Gastrocnemius medialis (tissue), 4 donors: ENCODE measurements at places on chromosomes 1 and 21. TPM values are rescaled to one million over a fixed set of nuclear protein-coding genes. Genes with fewer than 3 reads are reported as not detected.
A peak's percentile ranks its signal among the peaks of the same experiment; 100 is the strongest.

RGS5 gene
- 71.2 TPM for total RNA-seq

GRCh38 chr21:18529254-18529653 is 125.7 kb upstream of the TMPRSS15 start:
- no peak overlapping the region for H3K27ac ChIP-seq
- H3K4me3 ChIP-seq: no peak overlapping the region
- DNase-seq: no peak

BARHL2 gene
- not detected for total RNA-seq

DNA sequence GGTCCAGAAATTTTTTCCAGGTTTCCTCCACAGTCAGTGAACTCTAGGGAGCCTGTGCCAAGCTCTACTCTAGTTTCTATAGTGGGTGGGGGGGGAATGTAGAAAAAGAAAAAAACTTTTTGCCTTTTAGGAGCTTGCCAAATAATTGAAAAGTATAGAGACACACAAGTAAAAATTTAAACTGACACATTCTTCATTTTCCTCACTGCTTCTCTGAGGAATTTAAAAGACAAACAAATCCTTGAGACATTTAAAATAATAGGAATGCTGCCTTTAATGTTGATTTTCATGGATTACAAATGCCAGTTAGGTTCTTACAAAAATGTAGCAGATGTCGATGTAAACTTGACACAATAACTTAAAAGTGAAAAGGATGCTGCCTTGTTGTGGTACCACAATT is 241.9 kb downstream of the DNM3 start:
- no peak for DNase-seq
- H3K27ac ChIP-seq: no peak overlapping the region
- H3K36me3 ChIP-seq: no peaks in the 10 kb centered on the region
- H3K4me3 ChIP-seq: no peak overlapping the region
- no peaks in the 10 kb centered on the region for H3K27me3 ChIP-seq

GFI1 gene
- total RNA-seq: not detected

CASQ1 gene
- total RNA-seq: 387 TPM

DNA sequence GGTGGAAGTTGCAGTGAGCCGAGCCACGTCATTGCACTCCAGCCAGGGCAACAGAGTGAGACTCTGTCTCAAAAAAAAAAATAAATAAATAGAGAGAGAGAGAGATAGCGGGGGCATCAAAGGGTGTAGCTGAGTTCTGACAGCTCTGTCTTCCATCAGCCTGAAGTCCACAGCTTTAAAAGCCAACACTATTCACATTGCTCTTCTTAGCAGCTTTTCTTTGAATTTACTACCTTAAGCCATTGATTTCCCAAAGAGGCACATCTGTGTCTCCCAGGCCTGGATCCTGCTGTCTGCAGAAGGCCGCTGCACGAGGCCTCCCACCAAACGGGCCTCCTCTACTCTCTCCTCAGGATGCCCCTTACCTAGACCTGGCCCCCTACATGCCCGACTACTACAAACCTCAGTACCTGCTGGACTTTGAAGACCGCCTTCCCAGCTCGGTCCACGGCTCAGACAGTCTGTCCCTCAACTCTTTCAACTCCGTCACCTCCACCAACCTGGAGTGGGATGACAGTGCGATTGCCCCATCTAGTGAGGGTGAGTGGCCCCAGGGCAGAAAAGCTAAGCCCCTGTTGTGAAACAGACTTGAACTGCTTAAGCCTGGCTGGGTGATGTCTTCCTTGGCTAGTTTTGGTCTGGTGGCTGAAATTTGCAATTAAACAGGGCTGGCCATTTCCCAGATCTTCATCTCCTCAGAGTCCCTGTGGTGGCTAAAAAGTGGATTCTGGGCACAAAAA is 16.5 kb upstream of the SLC25A34 start:
- H3K27me3 ChIP-seq: no peaks in the 10 kb centered on the region
- peaks cover 66% of the 10 kb centered on the region for H3K4me1 ChIP-seq
- peaks cover 39% of the 10 kb centered on the region for H3K36me3 ChIP-seq
- H3K4me3 ChIP-seq: no peak overlapping the region
- no peak for DNase-seq

DNA sequence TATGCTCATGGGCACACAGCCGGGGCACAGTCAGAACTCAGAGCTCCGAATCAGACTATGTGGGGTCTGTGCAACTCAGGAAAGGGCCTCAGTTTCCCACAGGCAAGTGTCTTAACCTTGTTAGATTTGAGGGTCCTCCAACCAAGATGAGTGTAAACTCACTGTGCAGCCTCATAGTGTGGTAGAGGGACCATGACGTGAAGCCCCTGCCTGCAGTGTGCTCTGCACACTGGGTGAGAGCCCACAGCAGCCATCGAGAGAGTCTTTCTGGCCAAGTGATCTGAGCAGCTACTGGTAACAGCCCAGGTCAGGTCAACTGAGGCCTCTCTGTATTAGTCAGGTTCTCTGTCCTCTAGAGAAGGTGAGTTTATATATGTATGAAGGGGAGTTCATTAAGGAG is 592 bp upstream of the LYPD8 start:
- H3K36me3 ChIP-seq: no peaks in the 10 kb centered on the region
- H3K4me1 ChIP-seq: no peaks in the 10 kb centered on the region
- no peak overlapping the region for H3K27ac ChIP-seq
- H3K4me3 ChIP-seq: no peak overlapping the region
- DNase-seq: no peak

DNA sequence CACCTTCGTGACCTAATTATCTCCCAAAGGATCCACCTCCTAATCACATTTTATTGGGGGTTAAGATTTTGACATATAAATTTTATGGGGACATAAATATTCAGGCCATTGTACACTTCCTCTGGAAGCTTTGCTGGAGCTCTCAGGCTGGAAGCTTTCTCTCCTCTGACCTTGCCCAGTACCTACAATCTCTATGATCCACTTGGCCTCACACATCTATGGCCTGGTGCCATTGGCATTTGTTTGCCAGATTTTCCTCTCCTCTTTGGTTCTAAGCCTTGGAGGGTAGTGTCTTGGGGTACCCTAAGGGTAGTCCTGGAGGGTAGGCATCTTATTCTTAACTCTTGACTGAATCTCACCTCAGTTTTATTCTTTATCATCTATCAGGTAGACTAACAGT is 79.0 kb downstream of the HLX start:
- H3K4me1 ChIP-seq: no peaks in the 10 kb centered on the region
- H3K4me3 ChIP-seq: no peak overlapping the region
- no peaks in the 10 kb centered on the region for H3K27me3 ChIP-seq
- DNase-seq: no peak
- no peaks in the 10 kb centered on the region for H3K36me3 ChIP-seq

DNA sequence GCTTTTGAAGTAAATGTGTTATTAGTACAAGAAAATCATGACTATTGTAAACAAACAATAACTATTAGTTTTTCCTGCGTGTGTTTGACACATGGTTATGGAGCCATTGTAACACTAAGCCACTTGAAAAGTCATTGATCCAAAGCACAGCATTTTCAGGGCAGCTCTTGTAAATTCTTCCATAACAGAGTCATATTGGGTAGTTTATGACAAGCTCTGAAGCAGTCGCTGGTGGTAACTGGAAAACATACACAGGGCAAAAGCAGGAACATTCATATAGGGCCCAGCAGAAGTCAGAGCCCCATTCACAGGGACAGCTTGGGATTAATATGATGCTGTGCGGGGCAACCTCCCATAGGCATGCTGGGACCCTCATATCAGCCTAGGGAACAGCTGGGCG is 483.2 kb upstream of the PTBP2 start:
- H3K4me1 ChIP-seq: no peaks in the 10 kb centered on the region
- DNase-seq: no peak
- no peak overlapping the region for H3K27ac ChIP-seq
- H3K36me3 ChIP-seq: no peaks in the 10 kb centered on the region
- no peak overlapping the region for H3K4me3 ChIP-seq
- H3K27me3 ChIP-seq: no peaks in the 10 kb centered on the region

DNA sequence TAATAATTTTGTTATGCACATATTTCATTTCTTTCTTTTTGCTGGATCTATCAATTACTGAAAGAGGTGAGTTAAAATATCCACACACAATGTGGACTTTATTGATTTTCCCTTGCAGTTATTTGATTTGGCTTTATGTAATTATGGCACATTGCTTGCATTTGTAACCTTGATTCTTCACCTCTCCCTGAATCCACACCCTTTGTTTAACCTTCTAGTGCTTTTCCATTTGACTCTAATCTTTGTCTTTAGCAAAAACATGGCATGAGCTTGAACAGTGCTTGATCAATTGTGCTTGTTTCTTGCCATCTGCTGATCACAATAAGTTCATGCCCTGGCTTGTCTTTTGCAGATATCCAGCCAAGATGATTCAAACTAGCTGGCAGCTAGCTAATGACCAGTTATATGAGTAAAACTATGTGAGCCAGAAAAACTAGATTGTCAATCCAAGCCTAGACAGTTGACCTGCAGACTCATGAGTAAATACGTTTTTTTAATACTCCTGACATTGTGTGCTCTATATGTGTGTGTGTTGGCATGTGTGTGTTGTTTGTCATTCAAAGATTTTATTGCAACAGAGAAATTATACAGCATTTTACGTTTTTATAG is 899.2 kb downstream of the NCAM2 start:
- no peak overlapping the region for H3K27ac ChIP-seq
- no peaks in the 10 kb centered on the region for H3K36me3 ChIP-seq
- no peaks in the 10 kb centered on the region for H3K4me1 ChIP-seq
- no peak overlapping the region for H3K4me3 ChIP-seq

- no peak for DNase-seq
- no peak overlapping the region for H3K4me3 ChIP-seq
- no peaks in the 10 kb centered on the region for H3K27me3 ChIP-seq
- no peaks in the 10 kb centered on the region for H3K4me1 ChIP-seq
Measured at GRCh38 chr1:233390842-233391737, 63.6 kb downstream of the MAP3K21 start.

GRCh38 chr1:175152006-175152652 is 40.4 kb downstream of the KIAA0040 start:
- H3K4me3 ChIP-seq: no peak overlapping the region
- H3K27ac ChIP-seq: no peak overlapping the region
- no peaks in the 10 kb centered on the region for H3K27me3 ChIP-seq
- DNase-seq: peak; percentile 17

DNA sequence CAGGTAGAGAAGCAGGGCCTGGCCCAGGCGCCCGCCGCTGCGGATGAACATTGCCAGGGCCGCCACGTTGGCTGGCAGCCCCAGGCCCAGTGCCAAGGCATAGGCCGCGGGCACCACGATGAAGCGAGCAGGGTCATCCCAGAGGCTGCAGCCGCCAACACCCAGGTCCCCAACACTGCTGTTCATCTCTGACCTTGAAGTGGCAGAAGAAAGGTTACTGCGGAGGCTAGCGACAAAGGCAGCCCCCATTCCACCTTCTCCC is 8.0 kb downstream of the TMEM35B start:
- no peak for DNase-seq
- no peaks in the 10 kb centered on the region for H3K4me1 ChIP-seq
- H3K36me3 ChIP-seq: no peaks in the 10 kb centered on the region
- H3K4me3 ChIP-seq: no peak overlapping the region
- no peak overlapping the region for H3K27ac ChIP-seq
- no peaks in the 10 kb centered on the region for H3K27me3 ChIP-seq
